Fibroblast of skin of right quadriceps (primary cell): ENCODE measurements at places on chromosomes 2 and 18.

DNA sequence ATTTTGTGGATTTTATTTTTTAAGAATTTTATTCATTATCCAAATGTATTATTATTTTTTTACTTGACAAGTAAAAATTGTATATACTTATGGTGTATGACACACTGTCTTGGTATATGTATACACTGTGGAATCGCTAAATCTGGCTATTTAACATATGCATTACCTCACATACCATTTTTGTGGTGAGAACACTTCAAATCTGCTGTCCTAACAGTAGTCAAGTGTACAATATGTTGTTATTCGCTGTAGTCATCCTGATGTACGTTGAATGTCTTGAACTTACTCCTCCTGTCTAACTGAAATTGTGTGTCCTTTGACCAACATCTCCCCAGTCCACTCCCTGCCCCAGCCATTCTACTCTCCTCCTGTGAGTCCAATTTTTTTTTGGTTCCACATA lies 153.2 kb upstream of the PTPRM start:
- DNase-seq, result no peak

GRCh38 chr2:72931280-72931910 lies 14.1 kb downstream of the EMX1 start:
- no peak for DNase-seq

DNA sequence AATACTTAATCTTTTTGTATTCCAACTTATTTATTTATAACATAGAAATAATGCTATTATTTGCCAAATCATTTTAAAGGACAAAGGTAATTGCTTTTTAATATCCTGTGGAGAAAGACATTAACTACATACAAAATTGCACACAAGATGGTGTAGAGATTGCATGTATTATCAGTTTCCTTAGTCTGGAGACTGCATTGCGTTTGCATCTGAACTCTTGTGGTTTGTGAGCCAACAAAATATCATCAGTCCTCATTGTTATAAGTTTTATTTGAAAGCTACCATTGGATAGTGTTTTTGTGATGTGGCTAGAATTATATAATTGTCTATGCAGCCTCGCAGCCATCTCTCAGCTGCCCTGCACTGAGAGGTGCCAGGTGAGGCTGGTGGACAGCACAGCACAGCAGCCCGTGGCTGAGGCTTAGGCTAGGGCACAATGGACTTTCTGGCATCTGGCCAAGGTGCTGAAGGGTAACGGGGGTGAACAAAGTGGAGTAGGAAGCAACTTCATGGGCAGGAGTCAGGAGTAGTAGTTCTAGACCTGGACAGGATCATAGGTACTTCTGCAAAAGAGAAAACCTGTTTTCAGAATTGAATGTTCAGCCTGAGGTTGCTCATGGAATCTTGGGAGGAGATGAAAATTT lies 15.1 kb downstream of the RASGRP3 start:
- no peak for DNase-seq

DNA sequence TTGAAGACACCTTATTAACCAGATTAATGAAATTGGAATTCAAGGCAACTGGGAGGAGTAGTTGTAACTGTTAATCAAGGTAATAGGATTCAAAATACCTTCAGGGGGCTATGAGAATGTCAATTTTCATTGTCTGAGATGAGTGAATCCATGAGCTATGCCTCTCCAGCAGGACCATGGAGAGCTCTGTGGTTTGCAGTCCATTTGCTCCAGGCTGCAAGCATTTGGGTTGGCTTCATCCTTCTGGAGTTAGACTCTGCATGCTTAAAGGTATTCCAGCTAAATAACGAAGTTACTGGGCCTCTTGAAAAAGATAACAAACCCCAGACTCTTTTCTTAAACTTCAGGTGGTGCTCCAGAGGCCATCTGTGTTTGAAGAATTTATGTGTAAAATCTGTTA lies 207.1 kb upstream of the SLC8A1 start:
- peak; percentile 37 for DNase-seq

DNA sequence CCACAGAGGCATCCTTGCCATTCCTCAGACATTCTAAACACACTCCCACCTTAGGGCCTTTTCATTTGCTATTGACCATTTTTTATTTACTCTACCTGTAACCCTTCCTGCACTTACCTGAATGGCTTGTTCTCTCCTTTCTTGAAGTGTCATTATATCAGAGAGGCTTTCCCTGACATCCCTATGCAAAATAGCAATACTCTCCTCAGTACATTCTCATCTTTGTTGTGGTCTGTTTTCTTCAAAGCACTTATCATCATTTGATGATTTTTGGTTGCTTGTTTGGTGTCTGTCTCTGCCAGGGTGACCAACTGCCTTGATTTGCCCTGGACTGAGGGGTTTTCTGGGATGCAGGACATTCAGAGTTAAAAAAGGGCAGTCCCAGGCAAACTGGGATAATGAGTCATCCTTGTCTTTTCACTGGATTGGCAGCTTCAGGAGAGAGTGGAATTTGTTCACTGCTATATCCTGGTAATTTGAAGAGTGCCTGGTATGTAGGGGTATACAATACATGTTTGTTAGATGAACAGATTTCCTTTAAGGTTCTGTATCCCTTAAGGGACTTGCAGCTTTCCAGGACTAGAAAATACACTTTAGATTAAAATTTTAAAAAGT lies 102.4 kb downstream of the BABAM2 start:
- DNase-seq, result peak; percentile 83
